GM18507 (cell line): ENCODE measurements at places on chromosomes 1 and 21.

DNA sequence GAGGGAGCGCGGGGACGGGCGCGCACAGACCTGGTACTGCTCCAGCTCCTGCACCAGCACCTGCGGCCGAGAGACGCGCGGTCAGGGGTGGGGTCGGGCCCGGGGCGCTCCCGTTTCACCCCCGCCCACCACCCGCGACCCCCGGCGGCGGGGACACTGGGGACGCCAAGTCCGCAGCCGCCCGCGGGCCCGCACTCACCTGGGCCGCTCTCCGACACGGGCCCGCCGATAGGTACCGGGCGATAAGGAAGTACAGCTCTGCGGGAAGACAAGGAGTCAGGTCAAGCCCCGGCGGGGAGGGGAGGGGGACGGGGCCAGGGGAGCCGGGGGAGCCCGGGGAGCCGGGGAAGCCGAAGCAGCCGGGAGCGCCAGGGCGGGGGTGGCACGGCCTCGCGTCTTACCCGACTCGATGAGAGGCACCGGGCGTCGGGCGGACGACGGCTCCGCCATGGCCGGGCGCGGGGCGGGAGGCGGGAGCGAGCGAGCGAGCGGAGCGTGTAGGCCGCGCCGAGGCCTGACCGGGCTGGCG lies 326 bp downstream of the BRWD1 start:
- no peak for DNase-seq

GRCh38 chr1:243559575-243560162 lies 290.4 kb downstream of the AKT3 start:
- no peak for DNase-seq

DNA sequence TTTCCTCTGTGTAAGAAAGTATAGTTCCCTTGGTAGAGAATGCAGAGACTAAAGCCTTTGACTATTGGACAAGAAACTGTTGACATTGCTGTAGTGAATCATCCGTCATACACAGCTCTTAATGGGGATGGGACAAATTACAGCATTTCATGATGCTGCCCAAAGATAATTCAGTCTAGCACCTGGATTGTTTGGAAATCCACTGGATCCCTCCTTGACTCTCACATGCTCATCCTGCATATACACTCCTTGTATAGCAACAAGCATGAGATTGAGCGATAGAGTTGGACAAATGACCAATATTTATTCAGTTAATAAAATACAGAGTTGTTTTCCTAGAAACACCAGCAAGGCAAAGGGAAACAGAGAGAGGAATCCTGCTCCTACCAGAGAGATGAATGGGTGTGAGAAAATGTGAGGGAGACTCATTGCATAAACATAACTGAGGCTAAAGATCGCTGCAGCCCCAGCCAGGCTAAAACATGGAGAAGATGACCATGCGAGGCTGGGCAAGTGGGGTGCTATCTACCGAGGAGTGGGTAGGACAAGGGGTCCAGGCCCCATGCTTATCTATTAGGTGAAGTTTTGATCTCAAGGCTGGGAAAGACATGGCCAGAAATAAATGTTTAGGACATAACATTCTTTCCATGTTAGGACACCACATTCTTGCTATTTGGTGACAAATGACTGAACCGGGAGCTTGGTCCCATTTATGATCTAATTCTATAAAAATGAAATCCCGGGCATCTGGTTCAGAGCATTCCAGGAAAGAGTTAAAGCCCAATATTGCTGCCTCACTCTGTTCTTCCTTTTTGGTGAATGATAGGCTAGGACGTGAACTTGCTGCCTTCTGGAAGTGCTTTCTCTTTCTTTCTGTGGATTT lies 153.2 kb downstream of the TGFB2 start:
- DNase-seq = no peak

GRCh38 chr1:35062518-35063196 lies 16.5 kb upstream of the ZMYM1 start:
- DNase-seq = no peak

DNA sequence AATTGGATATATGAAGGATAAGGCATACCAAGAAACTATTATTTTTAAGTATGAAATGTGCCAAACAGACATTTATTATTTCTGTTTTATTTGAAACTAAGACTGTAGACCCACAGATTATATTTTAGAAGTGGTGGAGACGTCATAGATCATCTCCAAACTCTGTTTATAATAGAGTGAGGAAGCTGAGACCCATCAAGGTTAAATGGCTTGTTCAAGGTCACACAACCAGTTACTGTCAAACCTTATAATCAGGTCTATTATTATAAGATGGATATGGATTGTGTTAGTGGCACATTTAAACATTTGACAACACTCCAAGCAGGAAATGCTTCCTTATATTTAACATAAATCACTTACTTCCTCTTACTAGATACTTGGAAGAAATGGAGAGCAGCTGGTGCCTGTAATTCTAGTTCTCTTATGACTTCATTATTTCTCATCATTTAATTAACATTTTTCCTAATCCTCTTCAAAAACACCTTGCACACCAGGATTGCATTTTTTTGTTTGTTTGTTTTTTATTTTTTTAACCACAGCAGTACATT lies 117.0 kb downstream of the NEK7 start:
- no peak for DNase-seq

GRCh38 chr1:93159337-93159736 lies 20.9 kb downstream of the TMED5 start:
- DNase-seq = no peak

DNA sequence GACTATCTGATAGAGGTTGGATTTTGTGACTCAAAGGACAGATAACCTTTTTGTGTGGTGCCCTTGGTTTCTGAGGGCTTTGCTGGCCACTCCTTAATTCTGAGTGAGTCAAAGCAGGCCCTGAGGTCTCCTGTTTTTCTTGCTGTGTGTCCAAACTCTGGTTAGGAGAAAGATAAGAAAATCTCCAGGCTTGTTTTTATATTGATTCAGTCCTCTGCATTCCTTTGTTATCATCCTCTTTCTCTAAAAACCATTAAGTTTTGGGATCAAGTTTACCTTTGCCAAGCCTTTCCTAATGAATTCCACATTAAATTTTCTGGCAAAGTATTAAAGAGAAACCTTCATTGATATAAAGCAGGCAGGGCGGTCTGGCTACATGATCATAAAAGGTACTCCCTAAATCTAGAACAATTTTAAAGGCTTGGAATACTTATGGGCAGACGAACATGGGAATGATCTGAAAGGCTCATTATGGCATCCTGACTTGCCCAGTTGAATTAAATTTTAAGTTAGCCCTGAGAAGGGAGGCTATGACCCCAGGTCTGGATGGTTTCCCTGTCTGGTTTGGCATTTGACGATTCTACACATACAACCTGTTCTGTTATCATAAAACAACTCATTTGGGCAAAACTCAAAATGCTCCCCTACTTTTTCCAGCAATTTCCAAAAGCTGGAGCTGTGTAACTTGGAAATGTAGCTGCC lies 20.8 kb downstream of the ZBTB8B start:
- no peak for DNase-seq

- DNase-seq = no peak
Measured at GRCh38 chr21:42002421-42002958, 7.7 kb downstream of the ZBTB21 start.

GRCh38 chr1:41958015-41958673 lies 39.4 kb upstream of the HIVEP3 start:
- DNase-seq = no peak

DNA sequence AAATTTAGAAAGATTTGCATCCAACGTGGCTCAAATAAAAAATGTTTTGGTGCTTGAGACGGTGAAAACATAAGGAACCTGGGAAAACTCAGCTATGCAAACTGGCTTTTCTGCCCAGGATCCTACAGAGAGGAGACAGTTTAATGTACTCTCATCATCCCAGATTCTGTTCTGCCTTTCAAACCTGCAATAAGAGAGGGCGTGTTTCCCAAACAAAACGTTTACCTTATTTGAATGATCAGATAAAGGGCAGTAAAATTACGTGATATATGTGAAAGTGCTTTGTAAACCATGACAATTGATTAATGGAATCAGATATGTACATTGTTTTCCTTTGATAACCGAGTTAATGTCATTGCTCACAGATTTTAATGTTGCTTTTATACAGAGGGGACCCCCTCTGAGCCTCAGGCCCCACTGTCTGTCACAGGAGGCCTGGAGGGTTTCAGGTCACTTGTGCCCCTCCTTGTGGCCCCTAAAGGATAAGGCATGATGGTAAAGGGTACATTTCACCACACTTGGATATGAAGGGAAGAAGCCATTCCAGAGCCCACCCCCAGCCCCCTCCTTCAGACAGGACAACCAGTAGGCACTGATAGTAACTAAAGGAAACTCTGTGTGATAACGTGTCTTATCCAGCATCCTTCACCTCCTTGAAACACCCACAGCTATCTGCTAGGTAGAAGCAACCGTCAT lies 157.6 kb downstream of the EDEM3 start:
- DNase-seq = no peak

DNA sequence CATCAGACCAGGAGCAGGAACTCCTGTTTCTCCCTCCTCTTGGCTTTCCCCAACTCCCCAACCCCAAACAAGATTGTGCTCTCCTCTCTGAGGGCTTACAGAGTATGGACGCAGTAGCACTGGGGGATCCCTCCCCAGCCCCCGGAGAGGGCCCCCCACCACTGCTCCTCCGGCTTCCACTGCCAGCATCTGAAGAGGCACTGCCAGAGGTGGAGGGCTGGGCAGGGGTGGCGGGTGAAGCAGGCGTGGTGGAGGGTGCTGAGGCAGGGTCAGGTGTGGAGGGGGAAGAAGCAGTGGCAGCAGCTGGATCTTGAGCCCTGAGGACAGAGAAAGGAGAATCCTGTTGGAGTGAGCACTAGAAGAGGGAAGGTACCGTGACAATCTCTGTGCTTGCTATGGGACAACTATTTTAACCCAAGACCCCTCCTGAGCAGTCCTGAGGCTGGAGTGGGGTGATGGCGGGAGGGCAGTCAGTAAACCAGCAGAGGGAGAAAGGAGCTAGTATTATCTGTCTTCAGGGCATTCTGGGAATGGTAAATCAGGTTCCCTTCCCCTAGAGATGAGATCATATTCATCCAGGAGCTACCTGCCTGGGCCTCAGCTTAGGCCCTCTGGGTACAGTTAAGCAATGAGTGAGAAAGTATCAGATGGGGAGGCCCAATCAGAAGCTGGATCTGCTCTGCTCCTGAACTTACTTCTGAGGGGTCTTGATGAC lies 2.4 kb downstream of the UBQLN4 start:
- DNase-seq = no peak

DNA sequence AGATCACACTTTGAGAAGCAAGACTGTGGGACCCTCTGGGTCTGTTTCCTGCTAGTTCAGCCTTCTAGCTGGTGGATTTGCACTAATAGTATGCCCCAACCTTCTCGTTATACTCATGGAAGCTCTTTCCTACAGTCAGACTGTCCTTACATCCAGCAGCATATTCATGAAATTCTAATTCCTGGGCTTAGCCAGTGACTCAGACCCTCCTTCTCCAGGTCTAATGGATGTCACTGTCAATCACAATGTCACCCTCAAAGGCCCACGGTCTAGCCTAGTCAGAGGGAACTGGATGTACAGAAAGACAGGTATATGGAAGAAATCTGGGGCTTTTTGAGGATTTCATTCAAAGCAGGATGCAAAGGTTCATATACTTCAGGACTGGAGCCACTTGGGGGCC lies 72.4 kb downstream of the KCNJ15 start:
- DNase-seq = no peak

GRCh38 chr1:7579016-7579415 lies 192.1 kb upstream of the VAMP3 start:
- no peak for DNase-seq

GRCh38 chr1:185939142-185939541 lies 205.0 kb downstream of the HMCN1 start:
- DNase-seq = no peak

GRCh38 chr1:91165033-91165654 lies 143.3 kb upstream of the ZNF644 start:
- DNase-seq = peak; percentile 44

- no peak for DNase-seq
Measured at GRCh38 chr1:11634365-11635192, 19.6 kb downstream of the FBXO2 start.

DNA sequence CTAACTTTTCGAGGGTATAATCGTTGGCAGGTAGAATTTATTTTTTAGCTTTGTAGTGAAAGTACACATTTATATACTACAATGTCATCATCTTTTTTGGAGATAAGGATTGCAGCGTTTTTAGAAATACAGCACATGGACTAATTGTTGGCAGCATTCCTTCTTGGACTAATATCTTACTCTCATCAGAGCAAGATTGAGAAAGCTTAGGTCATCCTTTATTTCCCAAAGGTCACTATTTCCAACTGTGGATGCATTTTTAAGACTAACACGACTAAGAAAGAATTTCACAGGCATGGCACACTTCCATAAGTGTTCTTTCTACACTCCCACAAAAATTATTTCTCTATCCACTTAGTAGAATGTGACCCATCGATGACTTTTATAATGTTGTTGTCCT lies 732.3 kb downstream of the NCAM2 start:
- DNase-seq = no peak

- no peak for DNase-seq
Measured at GRCh38 chr21:37615962-37616361, 249.4 kb downstream of the DYRK1A start.

GRCh38 chr1:93692451-93692861 lies 10.8 kb upstream of the BCAR3 start:
- DNase-seq = no peak

DNA sequence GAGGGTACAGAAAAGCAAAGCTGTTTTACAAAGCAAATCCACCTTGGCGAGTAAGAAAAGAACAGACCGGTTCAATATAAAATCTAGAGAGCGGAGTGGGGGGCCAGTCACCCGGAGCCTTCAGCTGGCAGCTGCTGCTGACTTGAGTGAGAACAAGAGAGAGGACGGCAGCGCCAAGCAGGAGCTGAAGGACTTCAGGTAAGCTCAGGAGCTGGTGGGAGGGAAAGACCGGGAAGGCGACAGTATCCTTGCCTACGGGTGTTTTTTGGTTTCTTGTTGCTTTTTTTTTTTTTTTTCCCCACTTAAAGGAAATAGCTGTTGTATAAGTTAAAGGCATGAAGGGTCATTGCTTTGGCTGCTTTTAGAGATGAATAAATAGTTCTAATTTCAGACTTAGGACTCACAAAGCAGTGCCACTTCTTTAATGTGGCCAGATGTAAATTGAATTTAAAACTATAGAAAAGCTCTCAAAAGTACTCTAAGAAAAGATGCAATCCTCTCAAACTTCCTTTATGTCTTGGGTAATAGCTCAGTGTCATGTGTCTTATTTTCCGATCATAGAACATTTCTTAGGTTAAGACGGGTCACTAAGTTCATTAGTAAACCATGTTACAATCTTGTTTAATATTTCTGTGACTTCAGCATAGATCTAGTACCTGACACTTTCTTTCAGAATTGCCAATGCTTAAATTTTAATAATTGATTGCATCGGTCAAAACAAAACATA lies 82.8 kb downstream of the PRDM2 start:
- DNase-seq = no peak

DNA sequence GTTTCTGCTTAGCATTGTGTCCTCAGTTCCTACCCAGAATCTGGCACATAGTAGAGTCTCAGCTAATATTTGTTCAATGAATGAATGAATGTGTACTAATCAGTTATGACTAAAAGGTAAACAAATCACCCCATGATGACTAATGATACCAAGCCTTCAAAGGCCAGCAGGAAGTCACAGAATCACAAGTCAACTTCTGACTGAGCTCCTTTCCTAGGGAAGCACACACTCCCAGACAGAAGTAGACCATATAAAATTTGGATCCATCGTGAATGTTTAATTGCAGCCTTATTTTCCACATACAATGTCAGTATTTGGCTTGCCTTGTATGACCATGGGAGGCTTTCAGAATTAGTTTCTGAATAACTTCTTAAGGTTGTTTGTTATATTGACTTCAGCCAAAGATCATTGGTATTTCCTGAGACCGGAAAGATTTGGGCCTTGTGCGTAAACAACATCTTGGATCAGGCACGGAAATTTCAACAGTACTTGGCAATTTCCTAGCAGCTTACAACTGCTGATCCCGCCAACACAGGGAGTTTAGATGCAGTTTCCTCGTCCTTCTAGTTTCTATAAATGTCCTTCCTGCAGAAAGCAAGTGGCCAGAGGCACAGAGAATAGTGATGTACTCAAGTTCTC lies 185.9 kb upstream of the ATP1B1 start:
- no peak for DNase-seq
